ENCODE measurements at places on chromosomes 6 and 20.

- DNase-seq, result no peak
Measured at GRCh38 chr20:62367136-62367632, at the start of gene LAMA5. LAMA5 (minus strand) TSS chr20:62367312; CDS start chr20:62367245, 67 bp downstream.

DNA sequence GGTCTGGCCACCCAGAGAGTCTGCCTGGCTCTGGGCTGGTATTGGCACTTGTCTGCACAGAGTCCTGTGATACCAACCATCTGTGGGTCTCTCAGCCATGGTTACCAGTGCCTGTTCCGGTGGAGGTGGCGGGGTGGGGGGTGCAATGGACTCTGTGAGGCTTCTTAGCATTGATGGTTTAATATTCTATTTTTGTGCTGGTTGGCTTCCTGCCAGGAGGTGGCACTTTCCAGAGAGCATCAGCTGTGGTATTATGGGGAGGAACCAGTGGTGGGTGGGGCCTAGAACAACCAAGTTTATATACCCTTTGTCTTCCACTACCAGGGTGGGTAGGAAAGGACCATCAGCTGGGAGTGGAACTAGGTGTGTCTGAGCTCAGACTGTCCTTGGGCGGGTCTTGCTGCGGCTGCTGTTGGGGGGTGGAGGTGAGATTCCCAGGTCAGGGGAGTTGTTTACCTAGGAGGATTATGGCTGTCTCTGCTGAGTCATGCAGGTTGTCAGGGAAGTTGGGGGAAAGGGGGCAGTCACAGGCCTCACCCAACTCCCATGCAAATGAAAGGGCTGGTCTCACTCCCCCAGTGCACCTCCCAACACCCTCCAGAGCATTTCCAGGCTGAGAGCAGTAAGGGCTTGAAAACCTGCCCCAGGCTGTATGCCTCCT is 117.5 kb downstream of the FLRT3 start:
- no peak for DNase-seq

- peak; percentile 15 for DNase-seq
Measured at GRCh38 chr6:17987697-17988421, 424 bp upstream of the KIF13A start.

GRCh38 chr6:158255989-158256601 is 56.2 kb upstream of the TULP4 start:
- peak; percentile 29 for DNase-seq

GRCh38 chr6:68876792-68877493 is 241.9 kb downstream of the ADGRB3 start:
- no peak for DNase-seq

DNA sequence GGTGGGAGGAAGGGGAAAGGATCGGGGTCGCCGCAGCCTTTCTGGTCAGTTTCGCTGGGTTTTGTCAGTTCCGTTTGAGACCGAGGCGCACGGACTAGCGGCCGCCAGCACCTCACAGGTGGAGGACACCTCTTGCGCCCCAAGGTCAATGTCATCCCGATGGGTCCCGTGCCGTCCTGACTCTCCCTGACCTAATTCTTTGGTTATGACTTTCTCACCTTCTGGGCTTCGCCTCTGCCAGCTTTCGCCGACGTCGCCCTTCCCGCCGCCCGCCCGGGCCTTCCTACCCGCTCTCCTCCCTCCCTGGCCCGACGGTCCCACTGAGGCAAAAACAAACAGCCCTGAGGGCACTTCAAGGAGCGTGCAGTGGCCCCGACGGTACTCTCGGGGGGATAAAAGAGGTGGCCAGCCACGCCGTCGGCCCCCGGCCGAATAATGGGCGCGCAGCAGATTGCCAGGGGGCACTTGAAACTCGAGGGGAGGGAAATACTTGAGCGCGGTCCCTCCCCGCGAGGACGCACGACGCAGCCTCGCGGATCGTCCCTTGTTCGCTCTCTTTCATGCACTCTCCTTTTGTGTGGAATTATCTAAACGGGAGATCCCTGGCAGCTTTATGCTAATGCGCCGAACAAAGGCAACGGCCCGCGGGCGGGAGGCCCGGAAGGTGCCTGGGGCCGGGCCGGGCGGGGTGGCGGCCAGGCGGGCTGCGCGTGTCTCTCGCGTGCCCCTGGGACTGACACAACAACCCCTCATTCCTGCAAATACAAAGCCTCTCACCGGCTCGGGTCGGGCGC is 3.9 kb upstream of the INSM1 start:
- DNase-seq, result no peak

- DNase-seq, result no peak
Measured at GRCh38 chr20:49989234-49990065, 6.7 kb downstream of the SNAI1 start.

DNA sequence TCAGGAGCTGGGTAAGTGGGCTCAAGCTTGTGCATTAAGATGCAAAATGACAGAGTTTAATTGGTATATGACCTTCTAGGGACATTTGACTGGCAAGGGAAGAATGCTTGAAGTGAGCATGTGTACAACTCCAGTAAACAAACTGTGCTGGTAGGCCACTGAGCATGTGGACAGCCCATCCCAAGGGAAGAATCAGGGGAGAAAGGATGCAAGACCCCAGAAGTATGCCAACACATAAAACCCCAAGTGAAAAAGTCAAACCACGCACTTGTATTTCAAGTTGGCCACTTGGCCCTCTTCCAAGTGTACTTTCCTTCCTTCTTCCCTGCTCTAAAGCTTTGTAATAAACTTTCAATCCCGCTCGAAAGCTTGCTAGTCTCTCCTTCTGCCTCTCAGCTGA is 10.4 kb upstream of the THBD start:
- DNase-seq, result no peak

DNA sequence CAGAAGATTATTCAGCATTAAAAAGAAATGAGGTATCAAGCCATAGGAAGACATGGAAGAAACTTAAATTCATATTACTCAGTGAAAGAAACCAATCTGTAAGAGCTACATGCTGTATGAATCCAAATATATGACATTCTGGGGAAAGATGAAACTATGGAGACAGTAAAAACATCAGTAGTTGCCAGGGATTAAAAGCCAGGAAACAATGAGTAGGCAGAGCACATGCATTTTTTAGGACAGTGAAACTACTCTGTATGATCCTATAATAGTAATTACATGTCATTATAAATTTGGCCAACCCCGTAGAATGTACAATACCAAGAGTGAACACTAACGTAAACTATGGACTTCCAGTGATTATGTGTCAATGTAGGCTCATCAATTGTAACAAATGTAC is 92.8 kb upstream of the RNF217 start:
- no peak for DNase-seq

GRCh38 chr6:85135376-85136094 is 314.3 kb upstream of the NT5E start:
- DNase-seq, result no peak

DNA sequence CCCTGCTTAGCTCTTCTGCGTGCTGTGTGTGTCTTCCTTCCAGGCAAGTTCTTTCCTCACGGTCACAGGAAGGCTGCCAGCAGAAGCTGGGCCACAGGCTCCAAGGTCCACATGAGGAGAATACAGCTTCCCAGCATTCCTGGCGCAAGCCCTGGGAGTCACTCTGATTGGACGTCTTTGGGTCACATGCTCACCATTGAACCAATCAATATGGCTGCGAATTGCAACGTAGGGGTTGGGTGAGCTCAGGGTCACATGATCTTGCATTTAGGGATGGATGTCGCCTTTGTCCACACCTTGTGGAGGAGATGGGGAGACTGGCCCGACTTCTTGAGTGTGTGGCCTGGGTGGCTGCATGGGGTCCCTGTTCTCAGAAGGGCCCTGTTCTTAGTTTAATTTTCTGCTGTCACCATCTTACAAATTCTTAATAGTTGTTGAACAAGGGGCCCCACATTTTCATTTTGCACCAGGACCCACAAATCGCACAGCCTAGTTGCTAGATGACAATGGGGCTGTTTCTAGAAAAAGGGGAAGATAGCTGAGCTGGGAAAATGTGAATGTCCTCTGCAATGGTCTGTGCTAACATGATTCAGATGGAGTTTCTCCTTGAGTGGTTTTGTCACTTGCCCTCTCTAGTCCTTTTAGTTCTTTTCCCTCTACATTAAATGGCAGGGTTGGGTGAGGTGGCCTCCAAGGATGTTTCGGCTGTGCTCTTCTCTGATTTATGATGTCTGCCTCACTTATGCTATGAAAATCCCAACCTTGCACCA is 149.6 kb downstream of the CDH26 start:
- DNase-seq, result no peak

- no peak for DNase-seq
Measured at GRCh38 chr6:154438882-154439415, 71.5 kb downstream of the CNKSR3 start.

GRCh38 chr6:124872361-124873065 is 89.7 kb upstream of the RNF217 start:
- no peak for DNase-seq

DNA sequence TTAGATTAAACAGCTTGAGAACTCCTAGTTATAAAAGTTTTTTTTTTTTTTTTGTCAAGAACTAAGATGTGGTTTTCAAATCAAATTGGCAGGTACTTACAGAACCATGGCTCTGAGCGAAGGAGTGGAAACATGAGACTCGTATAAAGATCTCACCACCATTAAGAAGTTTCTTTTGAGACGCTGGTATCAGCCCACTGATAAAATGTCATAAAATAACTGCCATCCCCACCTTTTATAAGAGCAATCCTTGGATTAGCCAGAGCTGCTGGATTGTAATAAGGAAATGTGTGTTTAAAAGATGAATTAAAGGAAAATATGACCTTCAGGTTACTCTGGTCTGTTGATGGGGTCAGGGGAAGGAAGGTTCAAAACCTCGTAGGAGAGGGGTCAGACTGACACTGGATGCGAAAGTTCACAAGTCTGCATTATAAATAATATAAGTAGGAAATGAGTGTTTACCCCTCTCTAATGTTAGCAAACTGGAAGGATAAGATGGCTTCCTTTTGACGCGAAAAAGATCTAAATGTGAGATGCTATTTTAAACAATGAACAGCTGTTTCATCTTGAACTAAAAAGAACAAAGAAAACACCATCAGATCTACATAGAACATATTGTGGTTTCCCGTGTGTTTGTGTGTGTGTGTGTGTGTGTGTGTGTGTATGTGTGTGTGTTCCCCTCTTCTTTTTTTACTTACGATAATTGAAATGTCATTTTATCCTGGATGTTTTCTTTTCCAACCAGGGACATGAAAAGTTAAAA is 386.8 kb upstream of the JAG1 start:
- DNase-seq, result no peak

DNA sequence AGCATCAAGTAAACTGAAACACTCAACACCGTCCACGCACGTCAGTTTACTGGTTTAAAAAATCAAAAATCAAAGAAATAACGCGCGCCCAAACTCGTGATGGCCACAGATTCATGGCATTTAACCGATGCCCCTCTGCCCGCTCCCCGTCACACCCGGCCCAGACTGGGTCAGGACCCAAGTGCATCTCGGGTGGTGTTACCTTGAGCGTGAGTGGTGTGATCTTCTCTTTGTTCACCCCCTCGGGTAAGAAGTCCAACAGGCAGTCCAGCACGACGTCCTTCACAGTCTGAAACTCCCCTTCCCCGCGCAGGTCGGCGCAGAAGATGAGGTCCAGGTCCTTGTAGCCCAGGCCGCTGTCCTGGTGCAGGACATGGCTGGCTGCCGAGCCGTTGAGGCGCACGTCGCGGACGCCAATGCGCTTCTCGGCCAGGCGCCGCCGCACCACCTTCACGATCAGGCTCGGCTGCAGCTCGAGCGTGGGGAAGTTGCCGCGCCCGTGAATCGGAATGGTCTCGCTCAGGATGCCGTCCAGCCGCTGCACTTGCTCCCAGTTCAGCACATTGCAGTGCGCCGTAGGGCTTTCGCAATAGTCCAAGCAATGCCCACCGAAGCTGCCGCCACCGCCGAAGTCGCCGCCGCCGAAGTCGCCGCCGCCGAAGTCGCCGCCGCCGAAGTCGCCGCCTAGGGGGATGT is 945 bp downstream of the TENT5A start:
- DNase-seq, result peak; percentile 22

- no peak for DNase-seq
Measured at GRCh38 chr6:158028421-158028820, 46.8 kb downstream of the SYNJ2 start.

- no peak for DNase-seq
Measured at GRCh38 chr20:62345681-62346370, 21.3 kb downstream of the LAMA5 start.

GRCh38 chr6:160960839-160961238 is 30.7 kb upstream of the MAP3K4 start:
- DNase-seq, result no peak

- no peak for DNase-seq
Measured at GRCh38 chr20:47801759-47802158, 16.5 kb upstream of the SULF2 start.

DNA sequence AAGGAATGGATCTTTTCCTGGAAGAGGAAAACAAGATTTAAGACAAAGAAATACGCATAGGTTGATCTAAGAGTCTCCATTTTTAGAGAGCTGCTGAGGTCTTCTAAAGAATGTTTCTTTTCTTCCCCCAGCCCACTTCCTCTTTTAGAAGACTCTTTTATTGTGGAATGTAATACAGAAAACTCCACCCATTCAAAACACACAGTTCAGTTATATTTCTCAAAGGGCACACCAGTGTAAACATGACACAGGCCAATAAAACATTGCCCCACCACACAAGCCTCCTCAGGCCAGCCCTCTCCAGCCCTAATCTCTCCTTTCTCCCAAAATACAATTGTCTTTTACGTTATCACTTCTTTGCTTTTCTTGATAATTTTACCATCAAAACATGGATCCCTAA is 42.8 kb downstream of the SLC35B3 start:
- no peak for DNase-seq

- no peak for DNase-seq
Measured at GRCh38 chr6:128343706-128344105, 176.7 kb downstream of the PTPRK start.

DNA sequence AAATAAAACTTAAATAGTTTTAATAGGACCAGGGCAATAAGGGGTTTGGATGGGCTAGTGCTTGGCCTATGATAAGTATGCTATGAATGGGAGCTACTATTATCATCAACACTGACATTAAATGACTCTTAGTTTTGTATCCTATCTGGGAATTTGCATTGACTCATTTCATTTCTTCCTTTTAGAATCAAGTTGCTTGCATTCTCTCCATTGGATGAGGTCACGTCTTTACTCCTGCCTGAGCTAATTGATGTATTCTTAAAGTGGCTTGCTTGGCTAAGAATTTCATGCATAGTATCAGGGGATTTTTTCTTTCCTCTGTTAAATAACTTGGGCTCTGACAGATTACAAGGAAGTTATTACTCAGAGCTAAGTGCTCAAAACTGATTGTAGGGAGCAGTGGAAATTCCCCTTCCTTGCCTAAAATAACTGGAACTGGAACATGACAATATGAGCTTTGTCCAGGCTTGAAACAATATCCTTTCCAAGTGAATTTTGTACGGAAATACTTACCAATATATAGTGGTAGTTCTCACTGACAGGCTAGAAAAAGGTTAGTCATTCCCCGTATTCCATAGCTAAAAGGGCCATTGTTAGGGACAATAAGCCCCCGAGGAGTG is 169.9 kb downstream of the BCAS1 start:
- DNase-seq, result no peak

DNA sequence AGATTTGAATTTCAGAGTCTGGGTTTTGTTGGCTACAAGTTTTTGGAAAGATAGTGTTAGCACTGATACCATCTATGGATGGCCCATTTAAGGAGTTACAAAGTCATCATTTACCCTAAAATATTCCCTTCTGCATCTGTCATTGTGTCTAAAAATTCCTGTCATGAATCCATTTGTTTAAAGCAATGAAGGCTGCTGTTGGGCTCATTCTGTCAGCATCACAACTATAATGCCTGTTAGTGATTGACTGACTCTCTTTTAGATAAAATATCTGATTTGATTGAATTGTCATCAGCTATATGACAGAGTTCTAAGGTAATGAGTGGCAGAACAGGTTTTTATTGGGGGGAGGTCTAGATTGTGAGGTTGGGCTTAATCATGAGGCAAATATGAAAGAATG is 167.6 kb upstream of the IMPG1 start:
- DNase-seq, result no peak

- no peak for DNase-seq
Measured at GRCh38 chr6:164210323-164210722, 795.8 kb downstream of the QKI start.
